ENCODE measurements at places on chromosomes 4 and X. TPM values are rescaled to one million over a fixed set of nuclear protein-coding genes. Genes with fewer than 3 reads are reported as not detected.

GRCh38 chr4:2332976-2333319 lies 71.0 kb upstream of the MXD4 start:
- H3K27ac ChIP-seq: no peak overlapping the region
- H3K4me1 ChIP-seq: peaks cover 9% of the 10 kb centered on the region
- DNase-seq: no peak
- no peak overlapping the region for H3K4me3 ChIP-seq

DNA sequence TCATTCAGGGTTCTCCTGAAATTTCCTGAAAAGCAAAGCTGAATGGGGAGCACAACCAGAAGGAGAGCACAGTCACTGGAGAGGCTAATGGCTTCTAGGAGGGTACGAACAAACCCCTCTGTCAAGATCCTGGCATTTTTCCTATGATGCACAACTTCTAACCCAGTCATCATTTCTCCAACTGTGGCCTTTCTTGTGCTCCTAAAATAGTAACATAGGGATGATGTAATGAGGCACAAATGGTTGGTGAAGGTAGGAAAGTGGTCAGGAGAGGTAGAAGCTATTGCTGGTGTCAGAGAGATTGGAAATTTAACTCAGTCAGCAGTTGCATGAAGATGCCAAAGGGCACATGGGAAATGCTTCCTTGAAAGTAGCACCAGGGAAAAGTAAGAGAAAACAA lies 52.7 kb downstream of the SLC10A7 start:
- H3K4me3 ChIP-seq: no peak overlapping the region
- no peak for DNase-seq
- no peaks in the 10 kb centered on the region for H3K27me3 ChIP-seq
- H3K36me3 ChIP-seq: no peaks in the 10 kb centered on the region
- no peak overlapping the region for H3K27ac ChIP-seq

GRCh38 chrX:56366901-56367300 lies 134.7 kb downstream of the KLF8 start:
- no peaks in the 10 kb centered on the region for H3K36me3 ChIP-seq
- H3K4me1 ChIP-seq: no peaks in the 10 kb centered on the region
- no peak overlapping the region for H3K27ac ChIP-seq
- H3K27me3 ChIP-seq: no peaks in the 10 kb centered on the region

- DNase-seq: no peak
- H3K36me3 ChIP-seq: no peaks in the 10 kb centered on the region
- H3K27me3 ChIP-seq: no peaks in the 10 kb centered on the region
- H3K4me1 ChIP-seq: peaks cover 13% of the 10 kb centered on the region
- no peak overlapping the region for H3K27ac ChIP-seq
Observed at GRCh38 chr4:108003982-108004515, 14.4 kb downstream of the HADH start.

Gene CLCN4
- total RNA-seq: 13.8 TPM

Gene GPR34
- 33.6 TPM for total RNA-seq

- no peaks in the 10 kb centered on the region for H3K27me3 ChIP-seq
- H3K27ac ChIP-seq: no peak overlapping the region
- H3K4me1 ChIP-seq: no peaks in the 10 kb centered on the region
Observed at GRCh38 chr4:174312993-174313392, 29.3 kb downstream of the CEP44 start.

DNA sequence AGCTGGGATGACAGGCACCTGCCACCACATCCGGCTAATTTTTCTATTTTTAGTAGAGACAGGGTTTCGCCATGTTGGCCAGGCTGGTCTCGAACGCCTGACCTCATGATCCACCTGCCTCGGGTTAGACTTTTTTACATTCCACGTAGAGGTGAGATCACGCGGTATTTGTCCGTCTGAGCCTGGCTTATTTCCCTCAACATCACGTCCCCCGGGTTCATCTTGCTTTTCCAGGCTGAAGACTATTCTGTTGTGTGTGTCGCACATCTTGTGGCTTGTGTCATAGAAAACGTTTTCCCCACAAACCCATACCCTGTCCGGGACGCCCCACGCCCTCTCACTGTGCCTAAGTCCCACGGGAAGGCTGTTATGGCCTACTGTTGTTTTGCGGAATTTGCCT lies 185.3 kb downstream of the CRLF2 start:
- H3K27ac ChIP-seq: no peak overlapping the region
- H3K4me1 ChIP-seq: no peaks in the 10 kb centered on the region
- DNase-seq: no peak
- no peaks in the 10 kb centered on the region for H3K27me3 ChIP-seq

Gene MFAP3L
- 7.2 TPM for total RNA-seq

GRCh38 chrX:53281321-53281822 lies at the start of gene IQSEC2:
TSS of gene IQSEC2 (minus strand) at chrX:53281584.
- peak; percentile 86 for DNase-seq
- no peaks in the 10 kb centered on the region for H3K36me3 ChIP-seq
- H3K4me3 ChIP-seq: peak within 1 kb of the TSS; percentile 58
- H3K4me1 ChIP-seq: peaks cover 16% of the 10 kb centered on the region
- H3K27ac ChIP-seq: peak within 1 kb of the TSS; percentile 65
- no peaks in the 10 kb centered on the region for H3K27me3 ChIP-seq

Gene CT45A7
- total RNA-seq: not detected

- H3K4me3 ChIP-seq: no peak overlapping the region
- no peak overlapping the region for H3K27ac ChIP-seq
- H3K4me1 ChIP-seq: no peaks in the 10 kb centered on the region
- DNase-seq: no peak
- H3K36me3 ChIP-seq: no peaks in the 10 kb centered on the region
Observed at GRCh38 chrX:155434906-155435743, 23.3 kb downstream of the F8A3 start.

Gene TENM3
- 1.9 TPM for total RNA-seq

Gene NWD2
- not detected for total RNA-seq

- H3K4me3 ChIP-seq: no peak overlapping the region
- no peaks in the 10 kb centered on the region for H3K36me3 ChIP-seq
- no peak for DNase-seq
- H3K4me1 ChIP-seq: peaks cover 17% of the 10 kb centered on the region
- H3K27me3 ChIP-seq: no peaks in the 10 kb centered on the region
- H3K27ac ChIP-seq: no peak overlapping the region
Observed at GRCh38 chr4:70931347-70931746, 29.2 kb downstream of the MOB1B start.

- H3K27me3 ChIP-seq: no peaks in the 10 kb centered on the region
- peak overlapping the region; percentile 29 for H3K4me3 ChIP-seq
- peaks cover 22% of the 10 kb centered on the region for H3K4me1 ChIP-seq
- DNase-seq: no peak
Observed at GRCh38 chrX:76148753-76149152, 24.1 kb upstream of the PBDC1 start.

DNA sequence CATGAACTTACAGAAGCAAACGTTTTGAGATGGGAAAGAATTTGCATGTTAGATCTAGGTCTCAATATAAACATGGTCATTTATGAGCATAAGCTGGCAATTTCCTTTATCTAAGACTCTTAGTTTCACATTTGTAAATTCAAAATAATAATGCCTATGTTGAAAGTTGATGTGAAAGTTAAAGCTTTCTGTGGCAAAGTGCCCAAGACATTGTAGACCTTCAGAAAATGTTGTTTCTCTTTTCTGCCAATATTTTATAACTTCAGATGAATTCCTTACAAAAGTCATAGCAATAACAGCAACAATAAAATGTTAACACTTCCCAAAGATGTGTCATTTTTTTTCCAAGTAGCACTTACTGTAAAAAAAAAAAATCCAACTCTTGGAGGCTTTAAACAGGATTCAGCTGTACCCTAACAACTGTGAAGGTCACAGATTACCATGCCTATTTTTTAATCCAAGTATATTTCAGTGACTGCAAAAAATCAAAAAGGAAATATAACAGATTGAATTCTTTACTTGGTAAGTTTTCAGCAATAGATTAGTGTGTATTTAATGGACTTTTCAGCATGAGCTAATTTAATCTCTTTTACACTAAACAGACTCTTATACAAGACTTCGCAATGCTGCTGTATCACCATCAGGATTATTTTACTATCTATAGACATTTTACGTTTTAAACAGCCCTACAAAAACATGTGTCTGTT lies 206.5 kb upstream of the PDE5A start:
- H3K27ac ChIP-seq: no peak overlapping the region
- H3K36me3 ChIP-seq: no peaks in the 10 kb centered on the region
- no peaks in the 10 kb centered on the region for H3K27me3 ChIP-seq
- DNase-seq: no peak
- no peaks in the 10 kb centered on the region for H3K4me1 ChIP-seq

GRCh38 chrX:4741024-4741423 lies 1027.6 kb upstream of the PRKX start:
- DNase-seq: no peak
- no peak overlapping the region for H3K4me3 ChIP-seq
- no peaks in the 10 kb centered on the region for H3K27me3 ChIP-seq
- no peaks in the 10 kb centered on the region for H3K4me1 ChIP-seq
- no peak overlapping the region for H3K27ac ChIP-seq
- H3K36me3 ChIP-seq: no peaks in the 10 kb centered on the region

Gene TMEM255A
- total RNA-seq: 2.7 TPM

DNA sequence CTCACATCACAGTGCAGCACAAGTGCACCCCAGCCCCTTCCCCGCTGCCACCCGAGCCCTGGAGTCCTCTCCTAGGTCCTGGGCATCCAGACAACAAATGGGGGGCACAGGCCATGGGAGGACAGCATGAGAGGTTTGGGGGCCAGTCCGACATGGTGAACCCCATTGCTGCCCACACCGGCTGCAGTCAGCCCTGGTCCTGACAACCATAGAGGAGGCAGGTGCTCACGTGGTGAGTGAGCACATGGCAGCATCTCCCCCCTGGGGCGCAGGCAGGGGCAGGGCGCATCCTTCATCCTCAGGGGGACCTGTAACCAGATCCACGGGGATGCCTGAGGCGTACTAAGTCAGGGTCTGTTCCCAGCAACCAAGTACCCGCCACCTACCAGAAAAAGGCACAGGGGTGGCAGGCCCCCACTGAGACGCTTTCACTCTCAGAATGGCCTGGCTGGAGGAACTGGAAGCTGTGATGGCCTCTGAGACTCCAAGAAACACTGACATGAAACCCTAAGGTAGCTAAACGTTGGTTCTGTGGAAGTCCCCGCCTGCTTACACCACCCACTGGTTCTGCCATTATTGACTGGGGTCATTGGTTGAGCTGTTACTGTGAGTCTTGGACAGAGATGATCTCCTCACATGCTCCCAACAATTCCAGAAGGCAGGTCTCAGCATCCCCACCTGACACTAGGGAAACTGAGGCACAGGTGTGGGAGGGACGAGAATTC lies 6.5 kb downstream of the ZFYVE28 start:
- no peak for DNase-seq
- H3K36me3 ChIP-seq: no peaks in the 10 kb centered on the region
- H3K27ac ChIP-seq: peak overlapping the region; percentile 79

DNA sequence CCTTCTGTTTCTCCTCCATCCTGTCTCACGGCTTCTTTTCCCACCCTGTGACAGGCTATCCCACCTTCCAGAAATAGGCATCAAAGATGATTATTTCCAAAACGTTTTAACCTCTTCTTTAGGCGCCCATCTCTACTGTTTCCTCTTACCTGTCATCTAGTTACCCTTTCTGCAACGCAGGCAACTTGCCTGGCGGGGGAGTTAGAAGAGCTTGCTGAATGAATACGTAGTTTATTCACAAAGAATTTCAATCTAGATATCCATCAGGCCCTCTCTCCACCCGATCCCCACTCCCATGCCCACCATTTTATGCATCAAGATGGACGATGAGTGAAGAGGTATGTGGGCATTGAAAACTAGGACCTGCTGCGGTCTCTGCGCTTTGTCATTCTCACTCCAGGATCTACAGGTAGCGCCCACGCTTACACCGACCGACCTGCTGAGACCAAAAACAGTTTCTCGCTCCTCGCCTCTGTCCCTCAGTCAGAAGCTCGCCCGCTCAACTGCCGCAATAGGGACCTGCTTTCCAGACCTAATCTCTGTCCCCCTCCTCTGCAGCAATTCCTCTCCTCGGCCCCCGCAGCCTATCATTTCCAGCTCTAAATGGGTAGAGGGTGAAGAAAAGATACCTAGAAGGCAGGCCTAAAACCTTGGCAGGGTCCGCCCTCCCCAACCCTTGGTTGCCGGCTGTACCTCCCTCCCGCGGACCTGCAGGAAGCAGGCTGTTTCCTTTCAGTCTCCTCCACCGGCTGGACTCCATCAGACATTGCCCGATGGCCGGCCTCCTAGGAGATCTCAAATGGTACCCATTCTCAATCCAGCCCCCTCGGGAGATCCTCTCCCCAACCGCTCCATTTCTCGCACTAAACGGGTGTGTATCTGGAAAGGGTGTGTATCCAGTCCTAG lies 624 bp downstream of the BEX5 start:
- H3K27ac ChIP-seq: no peak overlapping the region
- H3K36me3 ChIP-seq: no peaks in the 10 kb centered on the region
- no peak for DNase-seq
- H3K4me1 ChIP-seq: peaks cover 4% of the 10 kb centered on the region
- H3K27me3 ChIP-seq: no peaks in the 10 kb centered on the region
- H3K4me3 ChIP-seq: peak overlapping the region; percentile 55

GRCh38 chr4:140028676-140029517 lies 125.1 kb downstream of the MAML3 start:
- no peak overlapping the region for H3K27ac ChIP-seq
- no peaks in the 10 kb centered on the region for H3K36me3 ChIP-seq
- H3K4me1 ChIP-seq: no peaks in the 10 kb centered on the region
- no peaks in the 10 kb centered on the region for H3K27me3 ChIP-seq
- no peak for DNase-seq

DNA sequence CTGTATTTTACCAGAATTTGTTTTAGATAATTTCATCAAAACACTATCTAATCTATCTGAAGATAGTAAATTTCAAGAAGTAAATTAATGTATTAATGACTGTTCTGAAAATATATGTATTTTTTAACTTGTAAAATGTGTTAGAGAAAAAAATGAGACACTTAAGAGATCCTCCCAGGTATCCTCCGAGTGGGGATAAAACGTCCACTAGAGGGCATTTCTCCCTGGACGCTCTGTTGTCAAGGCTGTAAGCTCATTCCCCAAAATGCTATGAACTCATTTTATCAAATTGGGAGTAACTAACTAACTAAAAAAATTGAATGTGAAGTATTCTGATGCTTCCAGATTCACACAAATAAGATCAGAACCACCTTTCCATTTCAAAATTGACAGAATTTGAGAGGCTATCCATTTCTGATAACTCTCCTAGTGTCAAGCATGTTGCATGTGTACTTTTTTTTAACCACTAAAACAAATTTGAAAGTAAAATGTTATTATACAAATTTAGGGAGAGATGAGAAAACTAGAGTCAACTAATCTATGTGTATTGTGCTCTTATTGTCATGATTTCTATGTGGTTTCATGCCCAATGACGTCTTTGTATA lies 337.3 kb upstream of the HS3ST1 start:
- H3K36me3 ChIP-seq: no peaks in the 10 kb centered on the region
- H3K4me1 ChIP-seq: no peaks in the 10 kb centered on the region
- no peak for DNase-seq
- H3K4me3 ChIP-seq: no peak overlapping the region
- H3K27ac ChIP-seq: no peak overlapping the region

DNA sequence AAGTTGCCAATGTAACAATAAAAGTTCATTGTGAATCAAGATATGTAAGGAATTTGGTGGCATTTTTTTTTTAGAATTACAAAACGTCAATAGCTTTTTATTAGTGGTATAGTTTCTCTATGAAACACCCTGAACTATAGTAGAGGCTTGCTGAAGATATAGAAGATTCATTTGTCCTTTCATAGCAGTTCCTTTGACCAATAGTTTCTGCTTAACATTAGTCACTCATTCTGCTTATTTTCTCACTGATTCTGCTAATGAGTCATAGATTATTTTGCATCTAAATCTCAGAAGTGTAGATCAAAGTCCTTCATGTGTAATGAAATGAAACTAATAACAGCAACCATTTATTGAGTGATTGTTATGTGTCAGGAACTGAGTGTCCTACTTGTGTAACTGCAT lies 205.0 kb upstream of the TET2 start:
- no peaks in the 10 kb centered on the region for H3K4me1 ChIP-seq
- H3K27me3 ChIP-seq: no peaks in the 10 kb centered on the region
- H3K4me3 ChIP-seq: no peak overlapping the region
- no peak for DNase-seq
- no peaks in the 10 kb centered on the region for H3K36me3 ChIP-seq
- H3K27ac ChIP-seq: no peak overlapping the region
